ENCODE measurements at places on chromosomes 7 and 10. TPM values are rescaled to one million over a fixed set of nuclear protein-coding genes. Genes with fewer than 3 reads are reported as not detected.

Gene OR2A5
- total RNA-seq, result not detected

Gene TTYH3
- total RNA-seq, result 20.0 TPM

Gene ARHGEF5
- 10.5 TPM for total RNA-seq

Gene CCDC146
- 20.1 TPM for total RNA-seq

Gene GNAI1
- total RNA-seq, result 1.2 TPM

Gene ABI1
- 121 TPM for total RNA-seq

Gene SLC26A5
- not detected for total RNA-seq

Gene C10orf62
- total RNA-seq, result not detected

Gene IFIT1
- 6.1 TPM for total RNA-seq

Measured in CD4-positive, CD25-positive, alpha-beta regulatory T cell (primary cell).